Right atrium auricular region (tissue), 2 donors: ENCODE measurements at places on chromosomes 1 and 21.

GRCh38 chr1:22922640-22923039 lies 50.0 kb downstream of the LACTBL1 start:
- no peak overlapping the region for H3K4me3 ChIP-seq
- no peaks in the 10 kb centered on the region for H3K27me3 ChIP-seq
- H3K4me1 ChIP-seq: no peaks in the 10 kb centered on the region
- no peak overlapping the region for H3K27ac ChIP-seq
- H3K36me3 ChIP-seq: no peaks in the 10 kb centered on the region

DNA sequence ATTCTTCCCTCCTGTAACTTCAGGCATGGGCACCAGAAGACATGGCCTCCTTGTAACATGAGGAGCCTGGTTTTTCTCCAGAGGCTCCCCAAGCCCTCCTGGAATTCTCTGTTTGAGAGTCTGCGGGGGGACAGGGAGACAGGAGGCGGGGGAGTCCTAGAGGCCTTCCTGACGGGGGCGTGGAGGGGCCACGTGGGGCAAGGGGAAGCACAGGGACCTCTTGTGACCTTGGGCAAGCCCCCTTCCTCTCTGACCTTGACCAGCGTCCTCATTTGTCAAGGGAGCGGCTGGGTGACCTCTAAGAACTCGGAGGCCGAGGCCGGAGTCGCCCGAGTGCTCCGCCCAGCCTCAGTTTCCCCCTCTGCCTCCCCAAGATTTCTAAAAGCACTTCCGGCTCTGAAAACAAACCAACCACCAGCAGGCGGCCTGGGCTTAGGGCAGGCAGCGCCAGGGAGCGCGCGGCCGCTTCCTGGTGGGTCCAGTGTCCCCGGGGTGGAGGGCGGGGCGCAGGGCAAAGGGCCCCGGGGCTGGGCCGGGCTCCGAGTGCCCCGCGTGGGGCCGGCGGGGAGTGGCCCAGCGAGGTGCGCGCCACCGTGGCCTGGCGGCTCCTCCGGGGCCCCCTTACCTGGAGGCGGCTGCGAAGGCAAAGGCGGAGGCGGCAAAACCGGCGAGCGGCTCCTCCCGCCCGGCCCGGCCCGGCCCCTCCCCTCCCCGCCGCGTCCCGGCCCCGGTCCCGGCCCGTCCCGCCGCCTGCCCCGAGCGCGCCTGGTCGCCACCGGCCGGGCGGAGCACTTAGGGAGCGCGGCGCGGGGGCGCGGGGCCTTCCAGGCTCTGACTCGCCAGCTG lies at the start of gene TMCO4:
Gene TMCO4 (minus strand): TSS at position 687 of the 846 bp plus-strand sequence. CDS start 19,158 bp downstream, outside the sequence.
- no peaks in the 10 kb centered on the region for H3K36me3 ChIP-seq
- peak within 1 kb of the TSS; percentile 74 for H3K4me3 ChIP-seq
- H3K27me3 ChIP-seq: no peaks in the 10 kb centered on the region
- no peak for DNase-seq

GRCh38 chr1:185488808-185489207 lies 171.8 kb upstream of the IVNS1ABP start:
- H3K27ac ChIP-seq: peak overlapping the region; percentile 53
- DNase-seq: no peak
- H3K27me3 ChIP-seq: no peaks in the 10 kb centered on the region

DNA sequence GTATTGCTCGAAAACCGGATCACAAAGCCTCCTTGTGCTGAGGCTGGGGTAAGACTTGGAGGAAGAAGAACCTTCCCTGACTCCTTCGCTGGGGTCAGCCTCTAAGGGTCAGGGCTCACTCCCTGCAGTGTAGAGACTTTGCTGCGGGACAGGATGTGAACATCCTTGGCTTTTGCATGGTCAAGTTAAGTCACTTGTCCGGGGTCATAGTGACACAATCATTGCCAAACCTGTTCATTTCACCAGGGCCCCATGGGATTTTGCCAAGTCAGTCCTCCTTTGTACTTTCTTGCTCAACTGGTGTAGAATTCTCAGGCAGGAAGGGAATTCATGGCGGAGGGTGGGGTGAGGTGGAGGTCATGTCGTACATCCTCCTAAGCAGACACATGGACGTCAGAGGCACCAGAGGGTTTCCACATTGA lies 24.7 kb upstream of the IL10 start:
- peak; percentile 66 for DNase-seq
- no peaks in the 10 kb centered on the region for H3K4me1 ChIP-seq
- no peak overlapping the region for H3K27ac ChIP-seq
- H3K4me3 ChIP-seq: no peak overlapping the region
- no peaks in the 10 kb centered on the region for H3K36me3 ChIP-seq
- no peaks in the 10 kb centered on the region for H3K27me3 ChIP-seq

GRCh38 chr1:162856260-162856659 lies 4.7 kb downstream of the CCDC190 start:
- no peaks in the 10 kb centered on the region for H3K27me3 ChIP-seq
- no peaks in the 10 kb centered on the region for H3K36me3 ChIP-seq
- DNase-seq: no peak

- no peak overlapping the region for H3K4me3 ChIP-seq
- no peak for DNase-seq
- H3K27me3 ChIP-seq: no peaks in the 10 kb centered on the region
- H3K27ac ChIP-seq: peak overlapping the region; percentile 77
Measured at GRCh38 chr1:184882957-184883815, 91.1 kb downstream of the NIBAN1 start.

GRCh38 chr1:159641221-159641620 lies 53.6 kb downstream of the APCS start:
- H3K4me1 ChIP-seq: no peaks in the 10 kb centered on the region
- no peaks in the 10 kb centered on the region for H3K27me3 ChIP-seq
- DNase-seq: no peak
- no peaks in the 10 kb centered on the region for H3K36me3 ChIP-seq

DNA sequence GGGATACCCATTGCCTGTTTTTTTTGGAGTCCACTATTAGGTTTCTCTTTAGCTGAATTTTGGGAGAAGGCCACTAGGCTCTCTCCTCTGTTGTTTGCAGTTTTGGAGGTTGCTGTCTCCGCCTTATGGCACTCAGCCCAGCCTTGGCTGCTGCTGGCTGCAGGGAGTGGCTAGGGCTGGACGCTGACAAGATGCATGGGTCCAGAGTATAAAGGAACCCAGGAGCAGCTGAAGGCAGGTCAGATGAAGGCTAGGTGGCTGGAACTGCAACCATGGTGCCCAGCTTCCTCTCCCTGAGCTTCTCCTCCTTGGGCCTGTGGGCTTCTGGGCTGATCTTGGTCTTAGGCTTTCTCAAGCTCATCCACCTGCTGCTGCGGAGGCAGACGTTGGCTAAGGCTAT lies at the start of gene CYP4B1:
Gene CYP4B1 (plus strand): TSS at position 237 of the 400 bp plus-strand sequence. CDS start 36 bp downstream, at position 273.
- H3K27ac ChIP-seq: peak within 1 kb of the TSS; percentile 88
- peak within 1 kb of the TSS; percentile 45 for H3K4me3 ChIP-seq
- H3K4me1 ChIP-seq: peaks cover under 1% of the 10 kb centered on the region
- H3K36me3 ChIP-seq: no peaks in the 10 kb centered on the region
- peak; percentile 85 for DNase-seq

- H3K27ac ChIP-seq: no peak overlapping the region
- H3K4me3 ChIP-seq: no peak overlapping the region
- no peak for DNase-seq
- H3K27me3 ChIP-seq: no peaks in the 10 kb centered on the region
- no peaks in the 10 kb centered on the region for H3K36me3 ChIP-seq
Measured at GRCh38 chr1:184574588-184574987, 180.1 kb downstream of the EDEM3 start.

DNA sequence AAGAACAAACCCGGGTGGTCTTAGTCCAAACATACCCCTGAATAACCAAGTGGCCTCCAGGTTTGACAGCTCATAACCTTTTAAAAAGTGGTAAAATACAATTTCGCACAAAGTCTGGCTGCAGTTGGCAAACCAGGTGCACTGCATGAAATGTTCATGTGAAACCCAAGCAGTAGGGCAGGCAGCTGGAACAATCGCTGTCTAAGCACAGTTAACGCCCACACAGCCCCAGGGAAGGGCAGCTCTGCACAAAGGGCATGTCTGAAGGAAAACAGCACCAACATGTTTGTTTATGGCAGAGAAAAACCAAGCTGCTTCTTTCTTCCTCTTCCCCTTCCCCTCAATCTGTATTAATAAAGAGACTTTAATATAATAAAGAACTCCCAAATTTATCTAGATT lies 49.5 kb downstream of the KIAA1614 start:
- no peaks in the 10 kb centered on the region for H3K4me1 ChIP-seq
- H3K27ac ChIP-seq: no peak overlapping the region
- no peak for DNase-seq
- H3K4me3 ChIP-seq: no peak overlapping the region
- no peaks in the 10 kb centered on the region for H3K36me3 ChIP-seq

DNA sequence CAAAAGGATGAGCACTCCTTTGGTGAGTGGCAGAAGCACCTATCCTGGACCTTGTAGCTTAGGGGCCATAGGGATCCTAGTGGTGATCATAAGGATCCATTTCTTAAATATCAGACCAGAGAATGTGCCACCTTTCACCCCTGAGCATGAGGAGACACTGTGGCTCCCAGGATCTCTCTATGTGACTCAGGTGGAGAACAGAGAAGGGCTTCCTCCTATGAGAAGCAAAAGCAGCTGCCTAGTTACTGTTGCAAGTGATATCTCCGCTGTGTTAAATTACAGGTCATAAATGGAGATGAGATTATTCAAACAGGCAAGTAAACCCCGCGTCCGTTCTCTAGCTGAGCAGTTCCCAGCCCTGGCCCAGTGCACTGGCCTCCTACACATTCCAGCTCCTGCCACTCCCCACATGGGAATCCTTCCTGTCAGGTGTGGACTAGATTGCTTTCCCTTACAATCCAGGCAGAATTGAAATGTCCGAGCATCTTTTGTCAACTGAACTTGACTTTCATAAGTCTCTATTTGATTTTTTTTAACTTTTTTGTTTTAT lies 26.3 kb downstream of the CLEC20A start:
- peaks cover 66% of the 10 kb centered on the region for H3K36me3 ChIP-seq
- H3K4me3 ChIP-seq: no peak overlapping the region
- no peak overlapping the region for H3K27ac ChIP-seq
- H3K27me3 ChIP-seq: no peaks in the 10 kb centered on the region

GRCh38 chr21:31176080-31176551 lies 137.8 kb upstream of the KRTAP19-8 start:
- H3K4me3 ChIP-seq: no peak overlapping the region
- no peaks in the 10 kb centered on the region for H3K36me3 ChIP-seq
- peaks cover 24% of the 10 kb centered on the region for H3K4me1 ChIP-seq
- H3K27me3 ChIP-seq: no peaks in the 10 kb centered on the region
- DNase-seq: no peak

DNA sequence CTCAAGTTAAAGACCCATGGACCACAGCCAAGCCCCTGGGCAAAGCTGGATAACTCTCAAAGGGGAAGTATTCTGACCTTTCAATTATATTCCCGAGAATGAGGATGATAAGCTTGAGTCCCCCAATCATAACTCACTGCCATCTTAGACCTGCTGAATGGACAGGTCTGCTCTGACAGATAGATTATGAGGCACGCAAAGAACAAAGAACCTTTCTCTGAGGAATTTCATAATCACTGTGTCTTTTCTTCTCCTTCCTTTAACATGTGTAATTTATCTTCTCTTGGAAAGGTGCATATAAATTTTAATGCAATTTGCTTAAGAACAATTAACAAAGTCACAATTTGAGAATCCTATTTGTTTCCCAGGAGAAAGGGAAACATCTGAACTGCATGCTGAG lies 22.0 kb downstream of the PIGM start:
- no peaks in the 10 kb centered on the region for H3K27me3 ChIP-seq
- no peaks in the 10 kb centered on the region for H3K36me3 ChIP-seq

GRCh38 chr21:44466351-44466954 lies 11.1 kb downstream of the LRRC3 start:
- H3K27me3 ChIP-seq: no peaks in the 10 kb centered on the region
- H3K27ac ChIP-seq: no peak overlapping the region
- H3K36me3 ChIP-seq: no peaks in the 10 kb centered on the region
- DNase-seq: no peak
- H3K4me1 ChIP-seq: peaks cover 4% of the 10 kb centered on the region
- no peak overlapping the region for H3K4me3 ChIP-seq

DNA sequence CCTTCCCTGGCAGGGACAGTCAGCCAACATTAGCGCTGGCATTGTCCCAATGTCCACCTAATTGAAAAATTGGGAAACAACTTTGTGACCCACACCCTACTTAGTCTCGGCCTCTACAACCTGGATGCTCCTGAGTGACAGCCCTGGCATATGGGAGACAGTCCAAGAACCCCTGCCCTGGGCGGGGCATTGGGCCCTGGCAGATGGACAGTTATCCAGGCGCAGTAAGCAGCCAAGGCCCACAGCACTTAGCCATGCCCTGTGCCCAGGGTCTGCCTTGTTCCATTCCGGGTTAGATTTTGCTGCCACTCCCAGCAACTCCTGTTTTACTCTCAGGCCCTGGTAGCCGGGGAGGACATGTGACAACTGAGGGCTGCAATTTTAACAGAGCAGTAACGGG lies 50.3 kb downstream of the NFASC start:
- no peak for DNase-seq
- no peak overlapping the region for H3K27ac ChIP-seq
- no peaks in the 10 kb centered on the region for H3K36me3 ChIP-seq
- H3K4me1 ChIP-seq: no peaks in the 10 kb centered on the region
- no peak overlapping the region for H3K4me3 ChIP-seq
- no peaks in the 10 kb centered on the region for H3K27me3 ChIP-seq

GRCh38 chr1:68199603-68200002 lies 32.7 kb downstream of the WLS start:
- no peak overlapping the region for H3K27ac ChIP-seq
- H3K27me3 ChIP-seq: no peaks in the 10 kb centered on the region
- H3K4me1 ChIP-seq: peaks cover 38% of the 10 kb centered on the region

DNA sequence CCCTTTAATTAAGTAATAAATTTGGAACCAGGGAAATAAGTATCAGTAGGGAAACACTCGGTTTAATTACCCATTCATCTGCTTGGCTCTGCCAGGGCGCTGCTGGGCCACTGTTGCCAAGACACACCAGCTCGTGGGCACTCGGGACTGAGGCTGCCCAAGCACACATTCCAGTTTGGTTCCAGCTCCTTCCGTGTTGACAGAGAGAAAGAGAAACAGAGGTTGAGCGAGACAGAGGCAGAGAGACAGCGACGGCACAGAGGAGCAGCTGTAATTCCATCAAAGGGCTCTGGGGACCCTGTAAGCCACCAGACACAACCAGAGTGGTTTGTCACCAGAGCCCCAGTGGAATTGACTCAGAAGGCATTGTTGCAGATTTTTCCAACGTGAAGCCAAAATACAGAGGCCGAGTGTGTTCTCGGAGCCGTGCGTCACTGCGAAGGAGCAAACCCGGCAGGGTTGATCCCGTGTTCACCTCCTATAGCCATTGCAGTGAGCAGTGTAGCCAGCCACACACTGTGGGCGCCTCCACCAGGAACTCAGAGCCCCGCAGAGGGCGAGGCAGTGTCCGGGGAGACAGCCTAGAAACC lies 33.5 kb downstream of the SYF2 start:
- no peak overlapping the region for H3K27ac ChIP-seq
- no peaks in the 10 kb centered on the region for H3K4me1 ChIP-seq
- no peaks in the 10 kb centered on the region for H3K36me3 ChIP-seq
- DNase-seq: no peak

GRCh38 chr1:2778220-2778592 lies 23.3 kb downstream of the TTC34 start:
- H3K4me3 ChIP-seq: no peak overlapping the region
- no peak overlapping the region for H3K27ac ChIP-seq
- no peaks in the 10 kb centered on the region for H3K36me3 ChIP-seq
- DNase-seq: no peak
- no peaks in the 10 kb centered on the region for H3K4me1 ChIP-seq
- H3K27me3 ChIP-seq: no peaks in the 10 kb centered on the region

- H3K27ac ChIP-seq: no peak overlapping the region
- no peaks in the 10 kb centered on the region for H3K27me3 ChIP-seq
- DNase-seq: no peak
- H3K36me3 ChIP-seq: no peaks in the 10 kb centered on the region
Measured at GRCh38 chr1:238063454-238063853, 172.7 kb upstream of the ZP4 start.
